Thymus (tissue), 14 donors: ENCODE measurements at places on chromosomes 13 and 19. TPM values are rescaled to one million over a fixed set of nuclear protein-coding genes. Genes with fewer than 3 reads are reported as not detected.
A peak's percentile ranks its signal among the peaks of the same experiment; 100 is the strongest.

DNA sequence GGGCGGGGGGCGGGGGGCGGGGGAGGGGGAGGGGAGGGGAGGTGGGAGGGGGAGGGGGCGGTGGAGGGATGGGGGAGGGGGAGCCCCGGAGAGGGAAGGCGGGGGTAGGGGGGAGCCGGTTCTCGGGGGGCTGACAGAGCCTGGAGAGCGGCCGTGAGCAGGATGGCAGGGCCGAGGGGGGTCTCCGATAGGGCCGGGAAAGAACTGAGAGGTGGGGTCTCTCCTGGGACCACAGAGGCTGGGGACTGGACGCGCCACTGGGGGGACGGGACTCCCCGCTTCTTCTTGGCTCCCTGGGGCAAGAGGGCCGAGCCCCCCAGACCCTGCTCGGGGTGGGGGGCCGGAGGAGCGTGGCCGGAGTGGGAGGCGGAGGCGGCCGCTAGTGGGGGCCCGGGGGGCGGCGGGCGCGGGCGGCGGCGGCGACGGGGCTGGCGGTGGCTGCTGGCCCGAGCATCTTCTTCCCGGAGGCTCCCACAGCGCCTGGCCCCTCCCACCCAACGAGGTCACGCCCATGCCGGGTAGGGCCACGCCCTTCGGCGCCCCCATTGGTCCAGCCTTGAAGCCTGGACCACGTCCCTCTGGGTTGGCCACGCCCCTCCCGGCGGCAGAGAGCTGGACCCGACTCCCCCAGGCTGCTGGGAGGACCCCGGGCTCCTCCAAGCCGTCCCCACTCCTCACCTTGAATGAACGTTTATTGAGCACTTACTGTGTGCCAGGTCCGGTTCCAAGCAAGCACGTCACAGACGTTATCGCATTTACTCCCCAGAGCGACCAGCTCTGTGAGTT is at the start of gene NOVA2:
TSS of gene NOVA2 (minus strand) at position 313 of the 786 bp plus-strand sequence. CDS start 514 bp downstream, outside the sequence.
- no peaks in the 10 kb centered on the region for H3K4me1 ChIP-seq
- no peak within 1 kb of the TSS for H3K27ac ChIP-seq
- H3K36me3 ChIP-seq, result no peaks in the 10 kb centered on the region
- H3K4me3 ChIP-seq, result no peak within 1 kb of the TSS
- no peak for DNase-seq

- H3K27ac ChIP-seq, result no peak overlapping the region
- peaks cover 3% of the 10 kb centered on the region for H3K27me3 ChIP-seq
- H3K4me1 ChIP-seq, result no peaks in the 10 kb centered on the region
Measured at GRCh38 chr19:30387311-30388115, 15.3 kb downstream of the ZNF536 start.

- H3K4me1 ChIP-seq, result no peaks in the 10 kb centered on the region
- DNase-seq, result no peak
- peaks cover 37% of the 10 kb centered on the region for H3K27me3 ChIP-seq
Measured at GRCh38 chr19:40219721-40220276, 1.6 kb upstream of the TTC9B start.

- H3K27ac ChIP-seq, result no peak overlapping the region
- H3K27me3 ChIP-seq, result no peaks in the 10 kb centered on the region
- DNase-seq, result no peak
- no peaks in the 10 kb centered on the region for H3K36me3 ChIP-seq
Measured at GRCh38 chr13:82701020-82701419, 1181.3 kb downstream of the SLITRK1 start.

DNA sequence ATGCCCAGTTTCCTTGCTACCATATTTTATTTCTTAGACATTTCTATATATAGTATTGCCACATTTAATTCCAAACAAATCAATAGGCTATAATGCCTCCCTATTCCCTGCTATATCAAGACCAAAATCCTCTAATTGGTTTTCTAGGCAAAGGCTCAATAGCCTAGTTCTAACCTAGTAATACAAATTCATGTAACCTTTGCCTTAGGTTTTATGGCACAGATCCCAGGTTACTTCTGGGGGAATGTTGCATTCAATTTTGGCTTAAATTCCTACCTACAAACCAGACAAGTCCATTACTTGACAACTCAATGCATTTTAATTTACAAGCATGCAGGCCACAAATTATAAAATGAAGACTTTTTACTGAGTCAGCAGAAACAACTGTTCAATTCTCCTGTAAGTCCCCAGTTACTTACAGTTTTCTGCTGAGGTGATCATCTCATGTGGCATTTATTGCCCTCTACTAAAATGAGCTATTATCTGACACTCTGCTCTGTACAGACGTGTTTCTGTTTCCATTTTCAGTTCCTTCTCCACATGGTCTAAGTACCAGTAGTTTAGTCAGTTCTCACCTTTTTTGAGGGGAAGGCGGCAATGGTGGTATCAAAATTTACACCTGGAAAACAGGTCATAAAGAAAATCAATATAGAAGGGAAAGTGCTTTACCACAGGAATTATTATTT is 11.7 kb downstream of the KCNRG start:
- peaks cover 12% of the 10 kb centered on the region for H3K36me3 ChIP-seq
- no peak for DNase-seq
- H3K27ac ChIP-seq, result no peak overlapping the region
- no peaks in the 10 kb centered on the region for H3K4me1 ChIP-seq

- DNase-seq, result no peak
- no peak overlapping the region for H3K4me3 ChIP-seq
- no peaks in the 10 kb centered on the region for H3K27me3 ChIP-seq
- no peaks in the 10 kb centered on the region for H3K36me3 ChIP-seq
- H3K4me1 ChIP-seq, result peaks cover 6% of the 10 kb centered on the region
Measured at GRCh38 chr13:97325738-97326137, 103.6 kb downstream of the MBNL2 start.

CNOT3 gene
- 27.8 TPM for polyA plus RNA-seq

ZIC5 gene
- 0.07 TPM for polyA plus RNA-seq

DNA sequence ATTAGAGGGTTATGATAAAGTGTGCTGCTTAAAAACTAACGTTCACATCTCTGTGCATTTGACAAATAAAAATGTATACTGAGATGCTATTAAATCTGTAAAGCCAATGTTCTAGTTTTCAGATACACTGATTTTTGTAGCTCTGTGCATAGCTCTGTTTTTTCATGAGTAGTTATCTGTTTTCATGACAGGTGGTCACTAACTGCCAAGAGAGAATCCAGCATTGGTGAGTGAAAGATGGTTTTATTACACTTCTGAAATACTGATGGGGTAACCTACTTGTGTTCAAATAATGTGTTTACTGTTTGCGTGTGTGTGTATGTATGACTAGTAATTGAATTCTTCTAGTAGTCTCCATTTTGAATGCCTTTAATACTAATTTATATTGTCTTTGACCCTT is 29.0 kb downstream of the URI1 start:
- no peaks in the 10 kb centered on the region for H3K36me3 ChIP-seq
- no peaks in the 10 kb centered on the region for H3K4me1 ChIP-seq
- H3K27me3 ChIP-seq, result no peaks in the 10 kb centered on the region
- H3K4me3 ChIP-seq, result no peak overlapping the region

SYDE1 gene
- 2.5 TPM for polyA plus RNA-seq

DNA sequence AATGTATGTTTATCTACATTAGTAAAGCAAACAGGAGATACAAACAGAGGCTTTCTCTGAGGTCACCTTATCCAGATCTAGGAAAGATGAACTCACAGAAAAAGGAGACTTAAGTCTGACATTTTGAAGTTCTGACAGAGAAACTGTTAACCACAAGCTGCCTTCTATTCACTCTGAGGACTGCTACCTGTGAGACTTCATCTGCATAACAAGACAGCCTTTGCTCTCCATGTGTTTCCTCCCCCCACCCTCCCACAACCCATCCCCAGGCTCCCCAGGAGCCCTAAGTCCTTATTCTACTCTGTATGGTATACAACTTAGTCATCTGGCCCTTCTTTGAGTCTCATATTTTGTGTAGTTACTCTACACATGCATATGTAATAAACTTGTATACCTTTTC is 699.0 kb downstream of the FGF9 start:
- H3K36me3 ChIP-seq, result no peaks in the 10 kb centered on the region
- H3K27me3 ChIP-seq, result no peaks in the 10 kb centered on the region
- no peak overlapping the region for H3K27ac ChIP-seq
- DNase-seq, result no peak
- H3K4me3 ChIP-seq, result no peak overlapping the region

GRCh38 chr13:36879218-36879938 is 40.7 kb downstream of the SMAD9 start:
- no peak overlapping the region for H3K4me3 ChIP-seq
- H3K4me1 ChIP-seq, result no peaks in the 10 kb centered on the region
- no peak for DNase-seq
- no peaks in the 10 kb centered on the region for H3K36me3 ChIP-seq

DNA sequence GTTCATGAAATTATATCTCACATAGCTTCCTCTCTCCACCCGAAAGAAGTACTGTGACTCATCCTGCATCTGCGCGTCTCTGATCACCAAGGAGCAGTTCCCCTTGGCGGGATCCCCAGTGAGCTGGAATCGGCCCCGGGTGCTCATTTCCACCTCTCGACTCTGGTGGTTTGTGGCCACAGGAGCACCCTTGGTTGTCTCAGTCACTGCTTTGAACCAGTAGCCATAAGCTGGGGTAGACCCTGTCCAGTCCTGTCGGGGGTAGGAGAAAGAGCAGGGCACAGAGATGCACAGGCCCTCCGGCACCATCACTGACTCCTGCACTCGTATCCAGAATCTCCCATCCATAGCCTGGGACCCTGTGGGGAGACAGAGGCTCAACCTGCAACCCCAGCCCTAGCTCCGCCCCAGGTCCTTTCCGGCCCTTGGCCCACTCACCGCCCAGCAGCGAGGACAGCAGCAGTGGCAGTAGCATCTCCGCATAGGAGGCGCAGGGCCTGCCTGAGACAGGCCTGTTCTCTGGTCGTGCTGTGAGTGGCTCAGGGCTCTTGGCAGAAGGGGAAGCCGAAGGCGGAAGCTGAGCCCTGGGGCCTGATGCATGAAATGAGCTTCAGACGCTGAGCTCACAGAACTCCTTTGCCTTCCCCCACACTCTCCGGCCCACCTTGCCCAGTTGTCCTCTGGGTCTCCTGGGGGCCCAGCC is at the start of gene SIGLEC10:
TSS of gene SIGLEC10 (minus strand) at position 536 of the 703 bp plus-strand sequence. CDS start at position 475, 61 bp downstream.
- peak within 1 kb of the TSS; percentile 26 for H3K4me3 ChIP-seq
- no peaks in the 10 kb centered on the region for H3K36me3 ChIP-seq
- H3K27ac ChIP-seq, result no peak within 1 kb of the TSS
- peaks cover 10% of the 10 kb centered on the region for H3K27me3 ChIP-seq

DNA sequence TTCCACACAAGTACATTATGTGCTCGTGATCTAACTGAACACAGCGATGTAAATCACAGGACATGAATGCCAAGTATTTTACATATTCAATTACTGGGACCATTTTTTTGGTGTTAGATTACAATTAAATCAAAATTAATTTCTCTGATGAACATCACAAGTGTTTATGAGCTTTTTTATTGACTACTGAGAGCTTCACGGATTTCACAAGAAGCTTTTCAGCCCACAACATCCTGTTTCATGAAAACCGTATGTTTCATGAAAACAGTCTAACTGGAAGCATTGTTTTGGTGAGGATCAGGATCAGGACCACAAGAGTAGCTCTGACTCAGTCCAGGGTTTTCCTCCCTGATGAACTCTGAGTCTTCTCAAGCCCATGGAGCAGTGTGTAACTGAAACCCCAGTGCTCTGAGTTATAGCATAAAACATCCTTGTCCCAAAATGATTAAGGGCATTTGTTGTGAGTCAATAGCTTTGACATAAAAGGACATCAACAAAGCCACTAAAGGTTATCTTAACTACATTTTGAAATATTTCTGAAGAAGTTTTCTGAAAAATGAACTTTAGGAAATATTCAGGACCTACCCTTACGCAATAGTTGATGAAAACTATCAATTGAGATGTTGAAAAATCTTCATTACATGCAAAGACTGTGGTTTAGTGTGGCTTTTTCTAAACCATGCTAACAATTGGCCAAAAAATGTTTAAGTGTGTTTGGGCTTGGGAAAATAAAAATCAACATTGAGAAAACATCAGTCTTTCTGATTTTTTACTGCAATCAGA is 49.3 kb downstream of the UFM1 start:
- H3K4me1 ChIP-seq, result no peaks in the 10 kb centered on the region
- no peak overlapping the region for H3K27ac ChIP-seq
- no peaks in the 10 kb centered on the region for H3K27me3 ChIP-seq
- H3K36me3 ChIP-seq, result no peaks in the 10 kb centered on the region
- DNase-seq, result no peak
- H3K4me3 ChIP-seq, result no peak overlapping the region

- DNase-seq, result no peak
- H3K27ac ChIP-seq, result no peak overlapping the region
- H3K4me1 ChIP-seq, result no peaks in the 10 kb centered on the region
- H3K4me3 ChIP-seq, result no peak overlapping the region
- H3K27me3 ChIP-seq, result no peaks in the 10 kb centered on the region
Measured at GRCh38 chr13:37313372-37313771, 207.9 kb upstream of the CSNK1A1L start.

- peak overlapping the region; percentile 70 for H3K27ac ChIP-seq
- no peak for DNase-seq
- no peaks in the 10 kb centered on the region for H3K36me3 ChIP-seq
- no peaks in the 10 kb centered on the region for H3K27me3 ChIP-seq
Measured at GRCh38 chr13:30446126-30446500, 19.6 kb downstream of the HMGB1 start.

DNA sequence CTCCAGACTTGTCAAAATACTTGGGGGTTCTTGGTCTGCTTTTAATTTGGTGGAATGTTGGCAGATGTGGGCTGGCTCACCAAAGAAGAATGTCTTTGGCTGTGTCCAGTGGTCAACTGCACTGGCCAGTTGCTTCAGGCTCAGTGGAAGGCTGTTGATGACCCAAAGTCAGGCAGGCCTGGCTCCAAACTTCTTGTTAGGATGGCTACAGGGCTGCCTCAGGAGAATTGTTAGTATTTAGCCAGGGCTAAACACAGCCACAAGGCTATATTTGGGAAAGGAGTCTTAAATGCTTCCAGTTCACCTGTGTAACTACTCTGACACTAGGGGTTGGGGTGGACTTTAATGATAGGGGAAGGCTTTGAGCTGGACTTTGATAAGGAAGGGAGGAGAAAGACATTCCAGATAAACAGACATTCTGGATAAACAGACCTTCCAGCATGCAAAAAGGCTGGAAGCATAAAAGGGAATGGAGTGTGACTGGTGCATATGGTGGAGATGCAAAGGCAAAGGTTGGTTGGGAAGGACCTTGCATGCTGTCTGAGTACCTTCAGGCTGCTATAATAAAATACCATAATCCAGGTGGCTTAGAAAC is 116.8 kb downstream of the FOXO1 start:
- no peaks in the 10 kb centered on the region for H3K27me3 ChIP-seq
- no peak overlapping the region for H3K4me3 ChIP-seq
- no peaks in the 10 kb centered on the region for H3K4me1 ChIP-seq
- H3K36me3 ChIP-seq, result no peaks in the 10 kb centered on the region

GFY gene
- polyA plus RNA-seq, result 0.05 TPM

DNA sequence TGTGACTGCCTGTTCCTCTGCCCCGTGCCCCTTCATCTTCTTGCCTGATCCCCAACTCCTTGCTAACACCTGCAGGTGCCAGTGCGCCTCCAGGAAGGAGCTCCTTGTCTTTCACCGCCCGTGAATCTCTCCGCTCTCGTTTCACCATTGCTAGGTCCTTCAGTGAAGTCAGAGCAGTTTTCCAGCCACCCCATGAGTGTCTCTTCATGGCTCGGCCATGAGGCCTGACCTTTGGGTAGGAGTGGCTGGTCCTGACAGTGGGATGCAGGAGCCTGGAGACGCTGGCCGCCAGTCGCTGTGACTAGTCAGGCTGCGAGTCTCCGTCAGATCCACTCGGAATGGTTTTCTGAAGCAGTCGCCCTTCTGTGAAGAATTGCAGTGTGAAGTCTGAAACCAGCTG is 43.8 kb downstream of the ING1 start:
- no peaks in the 10 kb centered on the region for H3K27me3 ChIP-seq
- H3K4me1 ChIP-seq, result no peaks in the 10 kb centered on the region
- H3K36me3 ChIP-seq, result no peaks in the 10 kb centered on the region
- no peak for DNase-seq

- no peaks in the 10 kb centered on the region for H3K27me3 ChIP-seq
- no peak overlapping the region for H3K27ac ChIP-seq
- H3K36me3 ChIP-seq, result peaks cover 3% of the 10 kb centered on the region
- H3K4me3 ChIP-seq, result no peak overlapping the region
Measured at GRCh38 chr13:46571189-46571908, 18.4 kb downstream of the LRCH1 start.
